ENCODE measurements at places on chromosomes 6 and 20. TPM values are rescaled to one million over a fixed set of nuclear protein-coding genes. Genes with fewer than 3 reads are reported as not detected.

GRCh38 chr20:53582574-53583351 lies 10.9 kb downstream of the ZNF217 start:
- no peak for DNase-seq

DNA sequence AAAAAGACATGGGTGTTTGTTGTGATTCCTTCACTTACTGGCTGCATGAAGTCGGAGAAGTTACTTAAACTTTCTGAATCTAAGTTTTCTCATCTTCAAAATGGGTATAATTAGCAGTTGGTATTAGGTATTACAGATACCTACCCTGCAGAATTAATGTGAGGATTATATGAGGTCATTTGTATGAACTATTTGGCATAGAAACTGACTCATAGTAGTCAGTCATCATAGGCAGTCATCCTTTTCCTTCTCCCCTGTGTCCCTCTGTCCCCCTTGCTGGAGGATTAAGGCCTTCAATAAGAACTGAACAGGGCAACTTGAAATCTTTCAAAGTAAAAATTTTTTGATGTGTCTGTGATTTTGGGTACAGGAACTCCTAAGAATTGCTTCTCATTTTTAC lies 26.3 kb downstream of the RALGAPB start:
- no peak for DNase-seq

DNA sequence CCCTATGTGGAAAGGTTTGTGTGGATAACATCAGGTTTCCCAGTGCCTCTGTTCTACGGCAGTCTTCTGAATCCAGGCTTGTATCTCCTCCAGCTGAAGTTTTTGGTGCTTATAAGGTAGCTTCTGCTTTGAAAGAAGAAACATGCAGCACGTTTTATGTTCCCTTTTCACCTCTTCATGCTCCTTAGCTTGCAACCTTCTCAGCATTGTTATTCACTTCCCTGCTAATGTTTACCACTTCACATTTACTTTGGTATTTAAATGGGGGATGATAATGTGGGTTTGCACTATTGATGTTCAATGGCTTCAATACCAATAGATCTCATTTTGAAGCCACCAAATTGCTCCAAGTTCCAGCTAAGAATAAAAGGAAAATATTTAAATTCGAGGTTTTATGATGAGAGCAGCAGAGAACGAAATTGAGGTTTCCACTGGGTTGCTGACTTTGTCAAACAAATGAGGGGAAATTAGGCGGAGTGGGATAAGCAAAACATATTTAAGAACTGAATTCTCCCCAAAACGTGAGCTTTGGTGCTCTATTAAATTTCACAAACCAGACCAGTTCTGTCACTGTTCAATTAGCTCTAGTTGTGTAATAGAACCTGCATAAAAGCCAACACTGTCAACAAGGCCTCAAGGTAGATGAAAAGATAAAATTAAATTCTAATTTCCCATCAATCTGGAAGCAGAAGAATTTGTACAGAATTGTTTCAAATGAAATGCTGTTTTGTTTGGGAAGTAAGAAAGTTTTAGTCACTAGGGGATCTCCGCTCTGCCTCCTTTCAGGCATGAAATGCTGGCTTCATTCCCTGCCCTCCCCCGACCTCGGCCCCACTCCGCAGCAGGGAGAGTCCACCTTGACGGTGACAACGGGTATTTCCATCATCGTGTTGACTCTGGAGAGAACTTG lies 1.4 kb downstream of the IL22RA2 start:
- DNase-seq, result no peak

Gene ADGB
- not detected for total RNA-seq

DNA sequence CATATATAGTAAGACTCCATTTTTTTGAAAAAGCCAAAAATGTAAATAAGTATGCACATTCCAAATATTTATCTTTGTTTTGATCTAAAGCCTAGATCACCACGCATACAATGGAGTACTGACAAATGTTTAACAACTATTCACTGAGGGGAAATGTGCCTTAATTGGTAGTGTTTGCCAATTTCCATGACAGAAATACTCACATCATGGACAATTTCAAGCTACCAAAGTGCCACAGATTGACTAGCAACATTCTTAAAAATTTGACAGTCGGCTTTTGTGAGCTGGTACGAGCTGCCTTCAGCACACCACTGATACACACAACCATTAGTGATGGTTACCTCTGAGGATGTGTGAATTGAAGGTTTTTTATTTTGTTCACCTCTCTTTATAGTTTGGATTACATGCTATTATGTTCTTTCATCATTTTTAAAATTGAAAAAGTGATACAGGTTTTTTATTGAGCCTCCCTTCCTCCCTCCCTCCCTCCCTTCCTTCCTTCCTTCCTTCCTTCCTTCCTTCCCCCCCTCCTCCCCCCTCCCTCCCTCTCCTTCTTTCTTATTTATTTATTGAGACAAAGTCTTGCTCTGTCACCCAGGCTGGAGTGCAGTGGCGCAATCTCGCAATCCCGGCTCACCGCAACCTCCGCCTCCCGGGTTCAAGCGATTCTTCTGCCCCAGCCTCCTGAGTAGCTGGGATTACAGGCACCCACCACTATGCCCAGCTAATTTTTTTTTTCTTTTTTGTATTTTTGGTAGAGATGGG lies 19.2 kb downstream of the SMPDL3A start:
- DNase-seq, result no peak

Gene ENTPD6
- 118 TPM for total RNA-seq

DNA sequence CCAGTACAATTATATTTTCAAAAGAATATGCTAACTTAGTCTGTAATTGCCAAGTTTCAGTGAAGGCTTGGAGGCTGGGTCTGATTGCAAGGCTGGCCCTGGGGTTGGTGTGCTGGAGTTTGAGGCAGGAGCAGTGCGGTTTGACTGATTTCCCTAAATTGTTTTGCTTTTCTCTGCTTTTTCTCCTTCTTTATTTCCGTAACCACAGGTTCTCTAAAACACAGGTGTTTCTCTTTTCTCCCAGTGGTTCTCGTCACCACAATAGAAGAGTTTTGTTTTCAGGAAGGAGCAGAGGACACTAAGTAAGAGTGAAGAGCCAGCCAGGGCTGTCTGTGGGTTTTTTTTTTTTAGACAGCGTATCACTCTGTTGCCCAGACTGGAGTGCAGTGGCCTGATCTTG lies 8.2 kb upstream of the SNX9 start:
- no peak for DNase-seq

- no peak for DNase-seq
These were observed 1.7 kb downstream of the FAM184A start for GRCh38 chr6:119076576-119077390.

Gene C20orf202
- 0.35 TPM for total RNA-seq

Gene PRDM13
- total RNA-seq, result not detected

DNA sequence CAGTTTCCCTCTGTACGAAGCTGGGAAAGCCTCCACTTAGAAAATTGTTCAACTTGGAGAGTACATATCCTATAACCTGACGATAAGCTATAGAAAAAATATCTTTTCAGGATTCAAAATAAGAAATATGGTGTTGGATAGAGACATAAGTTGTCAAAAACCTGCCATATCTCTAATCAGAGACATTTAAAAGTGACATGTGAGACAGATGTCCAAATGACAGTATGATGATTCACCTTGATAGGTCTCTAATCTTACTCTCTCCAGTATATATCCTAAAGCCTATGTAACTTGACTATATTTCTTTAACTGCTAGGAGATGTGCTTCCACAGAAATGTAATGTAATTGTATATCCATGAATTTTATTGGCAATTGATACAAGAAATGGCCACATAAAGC lies 932.4 kb upstream of the MAN1A1 start:
- no peak for DNase-seq

GRCh38 chr6:157721426-157721825 lies 101.6 kb upstream of the SNX9 start:
- DNase-seq, result no peak

DNA sequence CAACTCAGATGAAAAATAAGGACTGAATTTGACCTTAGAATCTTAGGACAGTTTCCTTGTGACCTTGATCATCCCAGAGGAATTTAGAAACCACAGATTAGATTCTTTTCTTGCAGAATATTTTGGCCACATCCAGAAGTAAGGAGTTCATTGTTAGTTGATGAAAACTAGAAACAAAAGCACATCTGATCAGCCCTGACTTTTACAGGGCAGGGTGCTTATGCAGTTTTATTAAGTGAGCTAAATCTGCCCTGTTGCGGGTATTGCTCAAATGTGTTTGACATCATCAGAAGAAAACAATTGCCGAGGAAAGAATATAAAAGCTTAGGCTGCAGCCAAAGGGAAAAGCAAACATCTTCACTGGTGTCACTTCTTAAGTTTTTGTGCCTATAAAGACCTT lies 100.8 kb downstream of the MTFR2 start:
- DNase-seq, result no peak

Gene SCRT2
- total RNA-seq, result not detected

Gene KIF25
- 0.35 TPM for total RNA-seq

GRCh38 chr20:56627122-56628014 lies 1.7 kb upstream of the TFAP2C start:
- DNase-seq, result no peak

Data from Right ventricle myocardium superior (tissue), 1 donor.